Activated T-helper 1 cell treated with anti-CD3 and anti-CD28 coated beads, Interleukin-2, amount 50 U/mL, for 16 hours (primary cell): ENCODE measurements at places on chromosomes 2 and 18.

DNA sequence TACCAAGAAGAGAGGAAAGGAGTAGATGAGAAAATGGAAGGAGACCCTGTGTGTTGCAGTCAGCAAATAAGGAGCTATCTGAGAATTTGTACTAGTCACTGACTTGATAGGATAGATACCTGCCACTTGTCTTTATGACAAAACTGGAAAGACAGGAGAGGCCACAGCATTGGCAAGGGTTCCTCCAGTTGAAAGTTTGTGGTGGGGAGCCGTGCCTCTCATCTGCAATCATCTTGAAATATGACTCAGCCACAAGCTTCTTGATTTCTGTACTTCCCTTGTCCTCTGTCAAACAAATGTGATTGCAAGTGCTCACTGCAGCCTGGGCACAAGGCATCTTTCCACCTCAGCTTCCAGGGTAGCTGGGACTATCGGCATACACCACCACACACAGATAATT is 99.1 kb downstream of the GREB1L start:
- DNase-seq, result no peak

DNA sequence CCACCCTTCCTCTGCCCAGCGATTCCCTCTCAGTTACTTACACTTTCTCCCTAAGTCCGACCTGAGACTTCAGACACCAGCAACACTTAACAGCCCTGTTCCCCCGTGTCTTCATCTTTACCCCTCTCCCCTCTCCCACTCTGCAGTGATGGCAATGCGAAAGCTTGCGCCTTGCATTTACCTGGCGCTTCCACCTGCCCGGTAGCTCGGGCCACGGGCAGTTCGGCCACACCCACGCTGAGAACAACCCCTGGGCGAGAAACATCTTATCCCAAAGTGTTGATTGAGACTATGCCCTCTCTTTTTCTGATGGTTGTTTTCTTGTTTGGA is 558 bp downstream of the DNAJC10 start:
- DNase-seq, result no peak

DNA sequence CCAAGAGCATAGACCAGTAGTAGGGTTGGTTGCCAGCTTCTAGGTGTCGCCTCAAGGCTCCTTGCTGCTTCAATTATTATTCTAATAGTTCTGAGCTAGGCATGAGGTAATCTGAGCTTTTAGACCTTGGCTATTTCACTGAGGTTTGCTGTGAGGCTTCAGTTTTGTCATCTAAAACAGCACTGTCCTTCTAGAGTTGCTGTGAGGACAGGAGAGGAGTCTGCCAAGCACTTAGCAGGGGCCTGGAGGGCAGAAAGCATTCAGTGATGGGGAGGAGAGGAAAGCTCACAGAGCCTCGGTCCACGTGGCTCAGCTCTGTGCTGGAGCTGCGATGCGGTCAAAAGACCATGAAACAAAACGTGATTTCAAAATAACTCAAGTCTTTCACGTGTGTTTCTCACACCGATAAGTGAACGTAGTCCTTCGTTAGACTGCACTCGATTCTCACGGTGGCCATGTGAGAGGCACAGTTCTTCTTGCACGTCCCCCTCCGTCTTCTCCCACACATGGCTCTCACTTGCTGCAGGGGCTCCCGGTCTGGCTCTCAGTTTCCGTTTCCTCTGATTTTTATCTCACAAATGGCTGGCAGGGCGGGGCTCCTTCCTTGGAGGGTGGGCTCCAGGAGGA is 113.7 kb downstream of the B3GNT2 start:
- DNase-seq, result no peak

GRCh38 chr2:28658369-28658768 is 93.3 kb upstream of the PPP1CB start:
- DNase-seq, result no peak

- DNase-seq, result no peak
These were observed 56.1 kb upstream of the POLE4 start for GRCh38 chr2:74902281-74902860.

DNA sequence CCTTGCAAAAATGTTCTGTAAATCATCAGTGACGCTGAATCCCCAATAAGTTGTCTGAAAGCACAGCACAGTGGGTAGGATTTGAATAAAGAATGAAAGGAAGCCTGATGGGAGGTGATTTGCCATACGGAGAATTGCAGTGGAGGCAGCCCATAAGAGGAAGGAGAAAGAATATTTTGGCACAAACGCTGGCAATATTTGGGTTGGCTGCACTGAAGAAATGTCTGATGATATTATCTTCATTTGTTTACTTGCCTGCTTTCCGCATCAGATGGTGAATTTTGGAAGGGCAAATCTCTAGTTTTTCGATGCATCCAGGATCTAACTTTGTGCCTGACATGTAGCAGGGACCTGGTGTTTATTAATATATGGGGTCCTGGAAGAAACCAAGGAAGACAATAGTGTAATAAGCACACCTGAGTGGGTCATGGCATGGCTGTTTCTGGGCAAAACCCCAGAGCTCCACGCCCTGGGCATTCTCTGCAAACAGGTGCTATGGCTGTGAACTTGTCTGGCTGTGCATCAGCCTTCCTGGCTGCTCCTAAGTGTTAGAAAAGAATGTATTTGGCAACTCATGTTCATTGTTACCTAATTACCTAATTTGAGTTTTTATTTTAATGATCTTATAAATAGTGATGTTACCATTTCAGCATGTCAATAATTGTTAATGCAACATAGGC is 5.9 kb downstream of the GALR1 start:
- no peak for DNase-seq

DNA sequence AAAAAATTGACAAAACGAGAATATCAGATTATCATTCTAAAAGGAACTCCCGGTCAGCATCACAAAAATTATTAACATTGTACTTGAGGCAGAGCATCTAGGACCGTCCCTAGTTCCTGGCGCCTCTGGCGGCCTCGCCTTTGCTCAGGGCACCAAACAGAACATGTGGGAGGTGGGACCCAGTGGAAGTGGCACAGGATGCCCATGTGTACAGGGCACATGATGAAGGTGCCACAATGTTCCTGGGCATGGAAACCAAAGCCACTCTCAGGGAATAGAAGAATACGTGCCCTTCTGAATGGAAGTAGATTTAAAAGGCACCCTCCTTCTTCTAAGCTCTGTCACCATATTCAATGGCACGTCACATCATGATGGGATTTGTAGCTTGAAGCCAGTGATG is 30.1 kb upstream of the MARCO start:
- DNase-seq, result no peak

DNA sequence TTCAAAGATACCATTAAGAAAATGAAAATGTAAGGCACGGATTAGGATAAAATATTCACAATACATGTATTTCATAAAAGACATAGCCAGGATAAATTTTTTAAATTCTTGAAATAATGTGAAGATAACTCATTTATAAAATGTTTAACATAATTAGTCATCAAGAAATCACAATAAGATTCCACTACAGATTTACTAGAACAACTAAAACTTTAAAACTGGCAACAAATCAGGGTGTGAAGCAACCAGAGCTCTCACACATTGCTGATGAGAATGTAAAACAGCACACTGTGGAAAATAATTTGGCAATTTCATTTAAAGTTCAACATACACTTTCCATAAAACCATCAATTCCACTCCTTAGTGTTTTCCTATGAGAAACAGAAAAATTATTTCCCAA is 89.6 kb upstream of the UBE2E3 start:
- DNase-seq, result no peak

DNA sequence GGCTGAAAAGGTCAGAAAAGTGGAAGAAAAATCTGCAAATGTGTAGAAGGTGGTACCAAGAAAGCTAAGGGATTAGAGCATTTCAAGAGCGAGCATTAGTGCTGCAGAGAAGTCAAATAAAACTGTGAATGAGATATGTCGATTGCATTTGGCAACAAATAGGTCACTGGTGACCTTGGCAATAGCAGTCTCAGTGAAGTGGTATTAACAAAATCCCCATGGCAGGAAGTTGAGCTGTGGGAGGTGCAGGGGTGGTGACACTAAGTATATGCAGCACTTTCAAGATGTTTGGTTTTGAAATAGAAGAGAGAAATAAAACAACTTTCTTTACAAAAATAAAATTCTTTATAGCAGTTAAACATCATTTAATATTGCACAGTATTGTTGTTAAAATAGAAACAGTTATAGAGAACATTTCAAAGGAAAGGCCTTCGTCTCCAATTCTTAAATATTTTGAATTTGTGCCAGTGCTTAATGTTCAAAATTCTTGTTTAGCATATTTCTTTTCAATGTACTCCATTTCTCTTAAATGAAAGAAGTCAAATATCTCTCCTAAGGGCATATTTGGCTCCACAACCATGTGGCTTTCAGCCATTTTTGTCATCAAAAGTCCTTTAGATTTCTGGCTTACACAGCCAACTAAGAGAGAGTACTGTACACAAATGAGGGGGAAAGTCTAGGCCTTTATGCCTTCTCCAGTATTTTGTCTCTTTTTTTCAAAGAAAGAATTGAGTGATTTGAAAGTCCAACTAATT is 443.0 kb upstream of the MMADHC start:
- DNase-seq, result no peak

DNA sequence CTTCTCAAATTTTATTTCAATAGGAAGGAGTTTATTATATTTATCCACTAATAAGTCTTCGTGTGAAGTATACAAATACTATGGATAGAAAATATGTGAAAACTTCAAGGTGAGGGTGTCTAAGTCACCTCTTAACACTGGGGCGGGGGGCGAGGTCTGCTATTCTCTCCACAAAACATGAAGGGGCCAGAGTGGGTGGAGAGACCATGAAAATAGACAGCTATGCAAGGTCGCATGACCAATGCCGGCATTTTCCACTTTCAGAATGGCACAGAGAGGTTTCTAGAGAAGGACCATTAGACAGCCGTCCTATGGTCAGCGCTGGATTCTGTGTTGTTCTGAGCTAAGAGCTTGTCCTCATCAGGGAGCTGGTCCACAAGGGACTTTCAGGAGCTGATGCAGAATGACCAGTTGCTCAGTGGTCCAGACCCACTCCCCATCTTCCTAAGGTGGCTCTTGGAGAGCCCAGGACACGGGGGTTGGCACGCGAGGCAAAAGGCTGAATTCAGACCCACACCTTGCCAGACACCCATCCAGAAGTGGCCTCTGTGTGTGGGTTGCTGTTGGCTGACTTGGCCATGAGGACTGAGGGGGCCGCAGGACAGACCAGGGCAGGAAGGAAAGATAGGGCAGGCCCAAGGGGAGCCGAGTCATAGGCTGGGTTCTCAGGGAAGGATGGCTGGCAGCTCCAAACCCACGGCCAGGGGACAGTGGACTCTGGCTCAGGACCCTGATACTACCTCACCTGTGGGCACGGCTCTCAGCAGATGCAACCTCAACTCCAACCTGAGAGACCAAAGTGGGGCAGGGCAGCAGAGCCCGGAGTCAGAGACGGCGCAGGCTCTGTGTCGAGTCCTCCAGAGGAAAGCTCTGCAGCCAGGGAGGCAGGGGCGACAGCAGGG is 69.8 kb downstream of the NDUFA10 start:
- DNase-seq, result no peak

GRCh38 chr2:219175928-219176817 is 552 bp downstream of the CNPPD1 start:
- DNase-seq, result no peak

GRCh38 chr2:37634914-37635503 is 36.4 kb downstream of the CDC42EP3 start:
- DNase-seq, result no peak

- DNase-seq, result no peak
These were observed 32.1 kb downstream of the ZFP36L2 start for GRCh38 chr2:43194121-43194869.
